ENCODE measurements at places on chromosomes 4 and X. TPM values are rescaled to one million over a fixed set of nuclear protein-coding genes. Genes with fewer than 3 reads are reported as not detected.

- no peak for DNase-seq
These were observed 147.8 kb downstream of the PAPSS1 start for GRCh38 chr4:107572281-107572680.

DNA sequence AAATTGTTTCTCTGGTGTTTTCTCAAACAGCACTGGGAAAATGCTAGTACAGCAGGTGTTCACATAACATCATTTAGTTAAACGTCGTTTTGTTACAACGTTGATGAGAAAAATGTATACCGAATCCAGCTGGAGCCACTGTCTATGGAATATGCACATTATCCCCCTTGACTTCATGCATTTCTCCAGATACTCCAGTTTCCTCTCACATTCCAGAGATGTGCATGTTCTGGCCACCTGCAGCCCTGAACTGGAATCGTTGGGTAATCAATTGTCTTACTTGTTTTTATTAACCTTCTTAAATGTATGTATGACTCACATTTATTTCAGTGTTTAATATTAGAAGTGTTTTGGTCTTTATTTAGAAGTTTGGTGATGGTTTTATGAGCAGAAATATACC is 18.4 kb upstream of the ODAM start:
- no peak for DNase-seq

GRCh38 chrX:7247346-7247745 is 99.4 kb upstream of the PUDP start:
- DNase-seq = no peak

- DNase-seq = no peak
These were observed 285.9 kb upstream of the ARSJ start for GRCh38 chr4:114265342-114265741.

DNA sequence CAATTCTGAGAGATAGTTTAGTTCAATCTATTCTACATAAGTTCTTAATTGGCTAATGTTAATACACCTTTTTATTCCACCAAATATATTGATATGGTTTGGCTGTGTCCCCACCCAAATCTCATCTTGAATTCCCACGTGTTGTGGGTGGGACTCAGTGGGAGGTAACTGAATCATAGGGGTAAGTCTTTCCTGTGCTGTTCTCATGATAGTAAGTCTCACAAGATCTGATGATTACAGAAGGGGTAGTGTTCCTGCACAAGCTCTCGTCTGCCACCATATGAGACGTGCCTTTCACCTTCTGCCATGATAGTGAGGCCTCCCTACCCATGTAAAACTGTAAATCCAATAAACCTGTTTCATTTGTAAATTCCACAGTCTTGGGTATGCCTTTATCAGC is 11.3 kb downstream of the PPA2 start:
- DNase-seq = no peak

DNA sequence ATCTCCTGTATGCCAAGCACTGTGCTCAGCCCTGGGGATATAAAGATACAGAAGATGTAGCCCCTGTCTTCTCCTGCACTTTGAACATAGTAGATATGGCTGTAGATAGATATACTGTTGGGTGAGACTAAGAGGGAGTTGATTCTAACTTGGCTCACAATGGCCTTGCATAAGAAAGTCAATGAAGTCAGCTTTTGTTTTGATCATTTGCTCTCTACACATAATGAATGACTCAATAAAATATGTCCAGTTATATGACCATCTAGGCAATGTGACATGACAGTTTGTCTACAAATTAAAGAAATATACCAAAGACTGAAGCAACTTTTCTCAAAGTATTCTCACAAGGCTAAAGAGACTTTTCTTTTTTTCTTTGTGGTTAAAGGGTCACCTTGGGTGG is 147.6 kb upstream of the DIPK2B start:
- no peak for DNase-seq

GRCh38 chr4:187972135-187972534 is 23.4 kb upstream of the ZFP42 start:
- DNase-seq = no peak

DNA sequence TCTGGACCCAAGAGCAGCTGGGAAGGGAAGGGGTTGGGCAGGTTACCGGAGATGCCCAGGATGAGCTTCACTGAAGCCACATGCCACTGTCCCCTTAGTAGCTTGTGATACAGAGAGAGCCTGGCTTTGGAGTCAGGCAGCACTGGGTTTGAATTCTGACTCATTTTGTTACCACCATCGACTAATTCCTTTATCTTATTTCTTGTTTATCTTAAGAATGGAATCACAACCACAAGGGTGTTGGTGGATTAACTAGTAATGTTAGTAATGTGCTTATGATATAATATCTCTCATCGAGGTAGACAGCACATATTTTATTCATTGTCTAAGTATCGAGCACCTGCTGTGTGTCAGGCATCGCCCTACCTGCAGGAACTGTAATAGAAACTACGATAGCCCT is 17.7 kb upstream of the STX18 start:
- no peak for DNase-seq

- peak; percentile 41 for DNase-seq
These were observed 25.8 kb downstream of the ZNF630 start for GRCh38 chrX:48045410-48046311.

DNA sequence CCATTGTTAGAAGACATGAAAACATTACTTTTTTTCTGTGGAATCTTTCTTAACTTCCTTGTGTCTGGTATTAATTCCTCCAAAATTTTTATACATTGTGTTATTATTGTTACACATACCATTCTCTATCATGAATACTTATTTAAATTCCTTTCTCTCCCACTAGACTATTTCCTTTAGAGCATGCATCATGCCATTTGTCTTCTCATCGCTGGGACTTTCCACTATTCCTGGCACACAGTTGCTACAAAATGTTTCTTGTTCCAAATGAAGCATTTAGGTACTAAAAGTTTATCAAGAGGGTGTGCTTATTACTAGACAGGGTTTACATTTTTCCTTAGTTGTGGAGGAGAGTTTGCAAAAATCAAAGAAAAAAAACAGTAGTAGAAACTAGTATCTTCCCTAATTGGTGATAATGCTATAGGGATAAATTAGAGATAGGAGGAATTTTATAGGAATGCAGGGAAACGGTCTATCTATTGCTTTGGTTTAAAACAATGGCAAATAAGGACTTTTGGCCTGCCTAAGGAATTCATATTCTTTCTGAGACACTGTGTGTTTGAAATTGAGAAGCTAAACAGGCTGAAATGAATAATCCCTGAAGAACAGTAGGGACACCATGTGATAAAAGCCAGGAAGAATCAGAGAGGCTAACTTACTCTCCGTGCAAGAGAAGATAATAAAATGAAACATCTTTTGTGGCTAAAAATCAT is 187.5 kb upstream of the TBC1D9 start:
- no peak for DNase-seq

- DNase-seq = no peak
These were observed 34.0 kb upstream of the BRS3 start for GRCh38 chrX:136453771-136454170.

DNA sequence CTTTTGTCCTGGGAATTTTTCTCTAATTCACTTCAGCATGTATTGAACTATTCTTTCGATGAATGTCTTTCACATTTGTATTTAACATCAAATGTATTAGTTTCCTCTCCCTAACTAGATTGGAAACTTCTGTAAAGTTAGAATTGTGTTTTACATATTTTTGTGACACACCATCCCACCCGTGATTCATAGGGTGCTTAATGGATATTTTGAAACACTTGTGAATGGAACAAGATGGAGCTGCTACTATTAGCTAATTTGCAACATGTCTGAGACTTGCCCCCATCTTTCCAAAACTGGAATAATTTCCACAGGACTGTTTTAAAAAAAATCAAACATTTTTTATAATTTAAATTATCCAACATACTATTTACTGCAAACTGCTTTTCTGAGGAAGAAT is 30.2 kb upstream of the GNPDA2 start:
- DNase-seq = no peak

DNA sequence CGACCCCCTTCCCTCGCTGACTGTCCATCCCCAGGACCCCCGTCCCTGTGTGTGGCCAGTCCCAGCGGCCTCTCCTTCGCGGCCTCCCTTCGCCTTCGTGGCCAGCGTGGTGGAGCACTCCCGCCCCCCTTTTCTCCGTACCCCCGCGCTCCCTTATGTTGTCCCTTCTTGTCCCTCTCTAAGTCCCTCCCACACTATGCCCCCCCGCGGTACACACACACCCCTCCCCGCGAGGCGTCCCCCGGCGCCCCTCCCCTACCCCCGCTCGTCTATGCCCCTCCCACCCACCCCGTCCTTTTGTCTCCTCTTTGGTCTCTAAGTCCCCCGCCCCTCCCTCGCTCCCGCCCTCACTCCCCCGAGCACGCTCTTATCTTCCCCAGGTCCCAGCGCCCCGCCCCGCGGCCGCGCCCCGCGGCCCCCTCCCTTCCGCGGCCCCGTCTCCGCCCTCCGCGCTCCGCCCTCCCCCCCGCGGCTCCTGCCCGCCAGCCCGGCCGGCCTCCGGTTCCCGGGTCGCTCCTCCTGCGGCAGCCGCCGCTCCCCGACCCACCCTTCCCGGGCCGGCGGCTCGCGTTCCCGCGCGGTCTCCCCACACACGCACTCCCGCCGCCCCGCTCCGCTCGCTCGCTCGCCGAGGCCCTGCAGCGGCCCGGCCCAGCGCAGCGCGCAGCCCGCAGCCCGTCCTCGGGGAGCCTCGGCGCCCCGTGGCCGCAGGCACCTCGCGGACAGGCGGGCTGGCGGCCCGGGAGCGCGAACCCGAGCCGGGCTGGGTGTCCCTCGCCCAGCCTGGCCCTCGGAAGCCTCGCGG is 26.3 kb downstream of the UTP14A start:
- DNase-seq = no peak

DNA sequence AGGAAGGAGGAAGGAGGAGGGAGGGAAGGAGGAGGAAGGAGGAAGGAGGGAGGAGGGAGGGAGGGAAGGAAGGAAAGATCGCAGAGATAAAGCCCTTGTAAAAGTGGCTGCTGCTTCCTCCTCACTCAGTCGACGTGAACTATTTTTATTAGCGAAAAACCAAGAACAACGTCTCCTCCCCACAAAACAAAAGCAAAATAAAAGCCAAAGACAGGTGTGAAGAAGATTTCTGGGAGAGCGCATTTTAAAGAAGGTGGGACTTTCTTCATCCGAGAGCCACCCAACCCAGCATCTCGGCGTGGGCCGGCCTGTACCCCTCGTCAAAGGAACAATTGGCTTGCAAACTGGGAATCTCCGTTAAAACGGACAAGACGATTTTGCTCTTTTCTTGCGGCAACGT is 40.7 kb upstream of the ASMTL start:
- DNase-seq = no peak

- DNase-seq = no peak
These were observed 5.3 kb downstream of the EMD start for GRCh38 chrX:154384284-154384892.

DNA sequence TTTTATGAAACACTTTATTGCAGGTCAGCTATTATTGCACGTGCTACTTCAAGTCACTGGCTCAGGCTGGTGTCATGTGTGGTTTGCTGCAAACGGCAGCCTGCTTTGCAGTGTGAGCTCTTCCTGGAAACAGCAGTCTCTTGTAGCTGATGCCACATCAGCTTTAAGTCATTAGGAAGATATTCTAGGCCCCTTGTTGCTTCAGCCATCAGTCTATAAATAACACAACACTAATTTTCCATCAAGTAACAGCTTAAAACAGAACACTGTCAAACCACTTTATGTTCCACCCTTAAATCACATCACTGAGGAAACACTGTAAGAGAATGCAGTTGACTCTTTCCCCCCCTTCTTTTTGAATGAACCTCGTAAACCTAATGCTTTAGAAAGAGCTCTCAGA is 93.8 kb downstream of the GATB start:
- no peak for DNase-seq

DNA sequence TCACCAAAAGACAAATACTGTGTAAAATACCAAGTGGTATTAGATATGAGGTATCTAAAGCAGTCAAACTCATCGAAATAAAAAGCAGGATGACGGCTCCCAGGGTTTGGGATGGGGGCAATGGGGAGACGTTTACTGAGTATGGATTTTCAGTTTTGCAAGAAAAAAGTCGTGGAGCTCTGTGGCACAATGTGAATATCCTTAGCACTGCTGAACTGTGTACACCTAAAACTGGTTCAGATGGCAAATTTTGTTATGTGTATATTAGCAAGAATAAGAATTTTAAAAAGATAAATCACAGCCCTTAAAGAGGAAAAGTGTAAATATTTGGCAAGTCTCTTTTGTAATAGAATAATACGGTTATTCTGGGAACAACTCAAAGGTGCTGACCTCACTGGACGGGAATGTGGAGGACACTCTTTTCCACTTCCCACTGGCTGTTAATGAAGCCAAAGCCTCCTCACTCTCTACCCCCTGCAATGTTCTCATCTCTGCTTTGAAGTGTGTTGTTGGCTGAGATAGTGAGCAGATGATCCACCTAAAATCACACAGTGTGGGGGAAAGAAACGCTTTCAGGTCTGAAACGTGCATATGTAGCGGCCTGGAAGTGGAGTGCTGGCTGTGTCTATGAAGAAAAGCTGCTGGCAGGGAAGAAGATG is 49.2 kb downstream of the SEL1L3 start:
- no peak for DNase-seq

GRCh38 chr4:33649015-33649414 is 2595.3 kb downstream of the ARAP2 start:
- DNase-seq = no peak

- no peak for DNase-seq
These were observed 8.8 kb downstream of the TAPT1 start for GRCh38 chr4:16217300-16218051.

DNA sequence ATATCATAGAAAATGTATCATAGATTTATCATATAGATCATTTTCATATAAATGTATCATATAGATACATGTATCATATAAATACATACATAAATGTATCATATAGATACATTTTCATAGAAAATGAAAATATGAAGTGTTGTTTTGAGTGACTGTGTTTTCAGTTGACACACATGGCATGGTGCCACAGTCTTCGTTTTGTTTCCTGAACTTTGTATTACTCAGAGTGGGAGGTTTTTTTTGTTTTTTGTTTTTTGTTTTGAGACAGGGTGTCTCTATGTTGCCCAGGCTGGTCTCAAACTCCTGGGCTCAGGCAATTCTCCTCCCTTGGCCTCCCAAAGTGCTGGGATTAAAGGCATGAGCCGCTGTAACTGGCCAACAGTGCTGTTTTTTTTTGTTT is 3.9 kb downstream of the RBM10 start:
- DNase-seq = no peak

DNA sequence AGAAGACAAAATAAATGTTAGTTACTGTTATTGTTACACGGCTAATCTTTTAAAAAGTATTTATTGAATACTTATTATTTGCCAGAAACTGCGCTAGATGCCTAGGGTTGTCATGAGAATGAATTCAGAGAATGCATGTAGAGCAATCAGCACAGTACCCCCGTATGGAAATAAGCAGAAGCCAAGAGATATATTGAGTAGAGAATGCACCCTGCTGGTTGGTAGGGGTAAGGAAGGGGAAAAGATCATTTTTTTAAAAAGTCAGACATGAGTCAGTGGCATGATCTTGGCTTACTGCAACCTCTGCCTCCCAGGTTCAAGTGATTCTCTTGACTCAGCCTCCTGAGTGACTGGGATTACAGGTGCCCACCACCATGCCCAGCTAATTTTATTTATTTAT is 13.1 kb upstream of the DRP2 start:
- DNase-seq = no peak

The CWH43 gene
- total RNA-seq = not detected

The RBM47 gene
- total RNA-seq = 2.0 TPM

The MAN2B2 gene
- total RNA-seq = 58.0 TPM

The SHROOM3 gene
- total RNA-seq = 9.5 TPM

The ADH1A gene
- total RNA-seq = not detected

The SHROOM2 gene
- total RNA-seq = 41.9 TPM

The DMRTC1 gene
- not detected for total RNA-seq

The SLC10A4 gene
- total RNA-seq = not detected

The PABPC1L2A gene
- not detected for total RNA-seq

The CT45A3 gene
- total RNA-seq = not detected

The FREM3 gene
- not detected for total RNA-seq

The CYLC1 gene
- not detected for total RNA-seq

The C4orf36 gene
- total RNA-seq = not detected
